ENCODE measurements at places on chromosomes 4 and X. TPM values are rescaled to one million over a fixed set of nuclear protein-coding genes. Genes with fewer than 3 reads are reported as not detected.

GRCh38 chr4:102614801-102615200 is 113.6 kb downstream of the NFKB1 start:
- no peak for DNase-seq

DNA sequence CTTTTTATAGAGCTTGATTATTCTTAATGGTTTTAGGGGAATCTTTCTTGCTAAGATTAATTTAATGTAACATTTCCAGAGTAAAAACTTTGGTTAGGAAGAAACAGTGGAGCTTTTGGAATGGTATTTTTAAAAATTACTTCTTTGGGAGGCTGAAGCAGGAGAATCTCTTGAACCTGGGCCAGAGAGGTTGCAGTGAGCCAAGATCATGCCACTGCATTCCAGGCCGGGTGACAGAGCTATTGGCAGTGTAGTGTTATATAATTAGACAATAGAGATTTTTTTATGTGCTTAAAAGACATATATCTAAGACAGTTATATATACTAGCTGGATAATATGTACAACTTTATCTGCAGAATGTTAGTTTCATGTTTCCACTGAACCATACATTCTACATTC is 585.6 kb downstream of the ADGRL3 start:
- no peak for DNase-seq

DNA sequence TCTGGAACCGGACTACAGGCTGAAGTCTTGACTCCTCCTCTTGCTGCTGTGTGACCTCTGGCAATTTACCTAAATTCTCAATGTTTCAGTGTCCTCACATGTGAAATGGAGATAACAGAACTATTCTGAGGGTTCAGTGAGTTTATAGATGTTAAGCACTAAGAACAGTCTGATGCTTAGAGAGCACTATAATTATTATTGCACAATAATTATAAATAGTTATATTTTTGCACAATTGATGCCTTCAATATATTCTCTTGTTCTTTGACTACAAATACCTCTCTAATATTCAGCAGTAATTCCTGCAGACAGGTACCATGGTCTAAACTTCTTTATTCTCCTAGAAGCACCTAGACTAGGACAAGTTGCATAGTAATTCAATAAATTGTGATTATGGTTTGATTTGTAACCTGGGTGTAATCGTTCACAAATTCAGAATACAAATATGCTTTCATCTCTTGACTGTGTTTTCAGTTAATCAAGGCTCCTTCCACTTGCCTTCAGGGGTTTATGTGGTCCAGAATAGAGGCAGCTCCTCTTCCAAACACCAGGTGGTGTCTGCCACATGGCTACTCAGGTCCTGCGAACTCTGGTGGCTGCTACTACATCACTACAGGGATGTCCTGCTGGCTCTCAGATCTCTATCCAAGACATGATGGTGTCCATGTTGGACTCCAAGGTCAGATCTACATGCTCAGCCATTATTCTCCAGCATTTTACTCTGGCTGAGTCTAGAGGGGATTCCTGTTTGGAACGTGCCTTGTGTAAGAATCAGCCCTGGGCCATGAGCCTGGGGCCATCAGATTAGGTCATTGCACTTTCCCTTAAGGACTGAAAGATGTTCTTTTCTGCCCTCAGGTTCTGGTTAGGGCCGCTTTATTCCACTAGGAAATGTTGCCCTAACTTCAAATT is 103.4 kb downstream of the QRFPR start:
- DNase-seq = no peak

- DNase-seq = no peak
These were observed 6.7 kb upstream of the TEX13D start for GRCh38 chrX:124325732-124326131.

DNA sequence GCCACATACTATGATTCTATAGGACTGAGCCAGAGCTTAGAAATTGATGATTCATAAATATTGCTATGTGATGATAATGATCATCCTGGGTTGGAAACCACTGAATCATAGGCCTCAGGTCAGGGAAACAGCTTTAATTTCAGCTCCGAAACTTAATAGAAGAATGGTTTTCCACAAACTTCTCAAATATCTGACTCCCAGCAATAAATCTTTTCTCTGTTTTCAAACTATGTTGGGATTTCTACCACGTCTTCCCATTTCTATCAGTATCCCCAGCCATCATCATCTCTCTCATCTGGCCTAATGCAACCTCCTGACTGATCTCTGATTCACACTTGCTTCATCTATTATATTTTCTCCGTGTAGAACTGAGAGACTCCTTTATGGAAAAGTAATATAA is 521.8 kb upstream of the AGA start:
- DNase-seq = peak; percentile 85

GRCh38 chr4:5895287-5895686 is 2.4 kb upstream of the CRMP1 start:
- no peak for DNase-seq

Gene HMX1
- not detected for total RNA-seq

Data from foreskin keratinocyte (primary cell).